ENCODE measurements at places on chromosomes 7 and 10.

DNA sequence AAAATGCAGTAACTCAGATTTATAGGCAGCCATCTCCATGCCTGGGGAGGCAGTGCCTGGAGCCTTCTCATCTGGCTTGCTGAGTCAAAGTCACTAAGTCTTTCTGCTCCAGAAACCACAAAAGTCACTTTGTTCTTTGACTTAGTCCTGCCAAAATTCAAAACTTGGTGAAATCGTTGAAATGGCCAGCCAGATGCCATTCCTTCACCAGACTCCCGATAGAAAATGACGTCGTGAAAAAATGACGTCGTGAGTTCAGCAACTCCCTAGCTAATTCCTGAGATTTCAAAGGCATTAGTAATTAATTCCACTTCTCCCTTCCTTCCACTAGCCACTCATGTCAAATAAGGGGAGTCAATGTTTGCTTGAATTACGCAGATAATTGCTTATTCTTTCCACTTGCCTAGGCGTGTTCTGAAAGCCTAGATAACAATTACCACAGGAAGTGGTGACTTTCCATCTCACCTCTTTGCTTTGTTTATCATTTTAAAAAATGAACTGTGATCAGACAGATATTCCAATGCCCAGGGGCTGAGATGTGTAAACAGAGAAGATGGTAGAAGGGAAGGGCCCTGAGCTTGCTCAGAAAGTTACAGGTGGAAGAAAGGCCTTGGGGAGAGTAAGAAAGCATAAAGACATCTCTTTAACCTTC lies 48.5 kb upstream of the OSBPL3 start:
- DNase-seq: peak; percentile 93

DNA sequence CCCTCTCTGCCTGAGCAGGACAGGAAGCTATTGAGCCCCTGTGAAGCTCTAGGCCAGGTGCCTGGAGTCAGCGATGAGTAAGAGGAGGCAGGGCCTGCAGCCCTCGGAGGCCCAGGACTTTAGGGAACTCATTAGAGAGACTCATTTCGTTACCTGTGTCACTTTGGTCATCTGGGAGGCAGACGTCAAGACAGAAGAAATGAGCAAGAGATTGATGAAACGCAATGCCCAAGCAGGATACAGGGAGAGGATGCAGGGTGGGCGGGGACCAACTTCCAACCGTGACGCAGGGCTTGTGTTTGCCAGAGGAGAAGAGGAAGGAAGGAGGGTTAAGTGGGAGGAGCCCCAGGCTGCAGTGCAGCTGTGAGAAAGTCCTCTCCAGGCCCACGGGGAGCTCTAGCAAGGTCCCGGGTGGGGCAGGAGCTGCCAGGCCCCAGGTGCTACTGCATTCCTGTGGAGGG lies 26.4 kb upstream of the GNA12 start:
- DNase-seq: peak; percentile 76

- DNase-seq: no peak
These were observed 106.2 kb upstream of the DLX6 start for GRCh38 chr7:96899108-96899507.

- DNase-seq: no peak
These were observed 47.6 kb downstream of the PRKG1 start for GRCh38 chr10:51121861-51122260.

- no peak for DNase-seq
These were observed 126.1 kb upstream of the FRMD4A start for GRCh38 chr10:14456870-14457266.

GRCh38 chr7:147638566-147638965 lies 952.0 kb upstream of the C7orf33 start:
- no peak for DNase-seq

GRCh38 chr7:40876601-40877000 lies 741.8 kb downstream of the SUGCT start:
- DNase-seq: no peak

GRCh38 chr7:137768366-137768765 lies 78.4 kb downstream of the DGKI start:
- DNase-seq: no peak

DNA sequence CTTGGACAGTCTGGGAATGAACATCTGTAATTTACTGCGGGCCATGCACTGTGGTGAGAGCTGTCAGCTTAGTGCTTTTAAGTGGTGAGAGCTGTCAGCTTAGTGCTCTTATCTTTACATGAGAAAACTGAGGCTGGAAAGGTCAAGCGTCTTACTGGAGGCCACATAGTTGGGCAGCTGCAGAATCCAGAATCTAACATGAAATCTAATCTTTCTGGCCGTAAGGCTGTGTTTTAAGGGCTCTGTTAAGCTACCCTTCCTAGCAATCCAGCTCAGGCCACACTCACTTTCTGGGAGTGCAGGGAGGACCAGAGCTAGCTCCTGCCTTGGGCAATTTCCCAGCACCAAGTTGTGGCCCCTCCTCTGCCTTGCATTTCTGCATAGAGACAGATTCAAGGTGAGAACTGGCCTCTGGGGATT lies 70.2 kb downstream of the SORCS3 start:
- DNase-seq: no peak

- DNase-seq: no peak
These were observed 43.5 kb upstream of the SORBS1 start for GRCh38 chr10:95604630-95605029.

GRCh38 chr7:150411606-150412005 lies 32.5 kb downstream of the ZNF775 start:
- DNase-seq: no peak

- DNase-seq: no peak
These were observed 196.8 kb downstream of the TAX1BP1 start for GRCh38 chr7:27936768-27937102.

DNA sequence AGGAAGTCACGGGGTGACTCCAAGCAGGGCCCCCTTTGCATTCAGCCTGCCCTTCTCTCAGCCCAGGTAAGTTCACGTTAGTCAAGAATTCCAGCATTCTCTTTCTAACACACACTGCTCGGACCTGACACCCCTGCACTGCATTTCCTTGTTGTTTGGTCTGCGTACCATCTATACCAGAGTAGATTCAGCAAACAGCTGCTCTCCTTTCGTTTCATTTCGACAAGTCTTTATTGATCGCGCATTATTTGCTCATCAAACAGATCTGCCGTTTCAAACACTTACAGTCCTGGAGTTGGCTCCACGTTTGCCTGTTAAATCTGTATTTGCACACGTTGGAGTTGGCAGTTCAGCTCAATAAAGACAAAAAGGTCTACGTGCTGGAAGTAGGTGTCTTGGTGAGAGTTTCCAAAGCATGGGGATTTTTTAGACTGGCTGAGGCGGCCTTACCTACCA lies 495.1 kb downstream of the RPS24 start:
- DNase-seq: no peak
